ENCODE measurements at places on chromosomes 6 and 20. TPM values are rescaled to one million over a fixed set of nuclear protein-coding genes. Genes with fewer than 3 reads are reported as not detected.

OOEP gene
- not detected for total RNA-seq

LRRC73 gene
- total RNA-seq, result 5.7 TPM

SOD2 gene
- 35.4 TPM for total RNA-seq

BNIP5 gene
- total RNA-seq, result 0.25 TPM

OLIG3 gene
- not detected for total RNA-seq

TSPO2 gene
- total RNA-seq, result not detected

PRPH2 gene
- total RNA-seq, result 3.4 TPM

MICB gene
- 0.25 TPM for total RNA-seq

Measured in temporal lobe (tissue), 4 donors.